Vagina (tissue), 2 donors: ENCODE measurements at places on chromosomes 3 and 15.

- no peak for DNase-seq
These were observed 79.4 kb downstream of the PEX5L start for GRCh38 chr3:179957264-179957845.

DNA sequence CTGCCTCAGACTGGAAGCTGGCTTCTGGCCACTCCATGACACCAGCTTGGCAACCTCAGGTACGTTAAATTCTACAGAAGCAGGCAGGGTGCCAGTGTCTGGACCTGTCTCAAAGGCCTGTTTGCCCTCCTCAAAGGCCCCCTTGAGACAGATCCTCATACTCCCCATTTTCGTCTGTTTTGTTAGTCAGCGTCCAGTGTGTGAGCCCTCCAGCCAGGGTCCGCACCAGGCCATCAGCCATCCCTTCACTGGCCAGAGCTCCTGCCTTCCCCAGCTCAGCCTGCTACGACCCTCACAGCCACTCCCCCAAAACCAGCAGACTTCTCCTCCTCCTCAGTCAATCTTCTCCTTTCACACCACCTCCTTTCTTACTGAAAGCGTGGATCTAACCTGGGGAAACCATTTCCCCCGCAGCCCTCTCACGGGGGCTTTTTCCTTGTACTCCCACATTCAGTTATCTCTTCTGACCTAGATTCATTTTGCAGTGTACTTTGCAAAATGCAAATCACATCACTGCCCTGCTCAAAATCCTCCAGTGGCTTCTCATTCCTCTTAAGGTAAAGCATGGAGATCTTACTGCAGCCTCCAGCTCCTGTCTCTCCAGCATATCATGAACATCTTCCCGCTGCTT lies 66.1 kb upstream of the CTDSPL start:
- DNase-seq, result peak; percentile 49

- DNase-seq, result no peak
These were observed 85.3 kb upstream of the CLDN18 start for GRCh38 chr3:137924628-137925027.

DNA sequence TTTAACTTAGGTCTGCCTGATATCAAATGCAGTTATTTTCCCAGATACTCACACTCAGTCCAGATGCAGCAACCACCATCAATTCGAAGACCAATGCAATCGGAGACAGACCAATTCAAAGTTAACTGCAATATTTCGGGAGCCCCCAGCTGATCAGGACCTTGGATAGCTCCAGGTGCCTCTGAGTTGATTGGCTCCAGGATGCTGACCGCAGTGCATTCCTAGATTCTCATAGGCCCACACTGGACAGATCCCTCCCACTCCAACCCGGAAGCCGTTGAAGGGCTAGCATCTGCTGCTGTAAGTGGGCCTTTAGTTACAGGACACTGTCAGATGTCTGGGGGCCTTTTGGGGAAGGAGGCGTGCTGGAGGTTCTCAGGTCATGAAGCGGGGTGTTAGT lies 89.5 kb upstream of the ATP2B2 start:
- DNase-seq, result no peak

DNA sequence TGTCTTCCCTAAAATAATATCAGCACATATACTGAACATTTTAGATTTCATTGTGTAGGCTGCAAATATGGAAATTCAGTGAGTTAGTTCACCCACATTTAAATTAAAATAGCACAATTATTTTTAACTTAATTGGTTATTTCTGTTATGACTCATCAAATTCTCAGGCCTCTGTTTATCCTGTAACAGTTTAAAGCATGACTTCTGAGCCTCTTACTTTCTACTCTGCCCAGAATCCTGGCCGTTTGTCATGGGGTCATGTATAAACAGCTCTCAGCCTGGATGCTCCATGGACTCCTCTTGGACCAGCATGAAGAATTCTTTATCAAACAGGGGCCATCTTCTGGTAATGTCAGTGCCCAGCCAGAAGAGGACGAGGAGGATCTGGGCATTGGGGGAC lies 12.2 kb downstream of the TUBGCP4 start:
- no peak for DNase-seq

GRCh38 chr15:73628976-73629797 lies 4.0 kb downstream of the NPTN start:
- DNase-seq, result no peak

- no peak for DNase-seq
These were observed 22.5 kb downstream of the POPDC2 start for GRCh38 chr3:119637679-119638477.

DNA sequence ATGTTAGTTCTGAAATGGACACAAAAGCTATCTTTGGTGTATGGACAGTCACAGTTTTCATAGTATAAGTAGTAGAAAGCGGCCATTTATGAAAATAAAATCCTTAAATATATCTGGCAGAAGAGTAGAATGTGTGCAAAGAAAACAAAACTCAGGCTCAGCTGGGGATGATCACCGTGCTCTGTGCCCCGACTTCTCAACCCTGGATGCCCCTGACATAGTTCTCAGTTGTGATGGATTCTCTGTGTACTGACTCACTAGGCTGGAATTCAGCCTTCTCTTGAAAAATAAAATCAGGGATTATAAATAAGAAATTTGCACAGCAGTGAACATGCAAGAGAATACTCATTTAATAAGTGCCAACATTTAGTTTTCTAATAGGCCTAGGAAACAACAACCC lies 925.1 kb upstream of the NR2F2 start:
- DNase-seq, result no peak

DNA sequence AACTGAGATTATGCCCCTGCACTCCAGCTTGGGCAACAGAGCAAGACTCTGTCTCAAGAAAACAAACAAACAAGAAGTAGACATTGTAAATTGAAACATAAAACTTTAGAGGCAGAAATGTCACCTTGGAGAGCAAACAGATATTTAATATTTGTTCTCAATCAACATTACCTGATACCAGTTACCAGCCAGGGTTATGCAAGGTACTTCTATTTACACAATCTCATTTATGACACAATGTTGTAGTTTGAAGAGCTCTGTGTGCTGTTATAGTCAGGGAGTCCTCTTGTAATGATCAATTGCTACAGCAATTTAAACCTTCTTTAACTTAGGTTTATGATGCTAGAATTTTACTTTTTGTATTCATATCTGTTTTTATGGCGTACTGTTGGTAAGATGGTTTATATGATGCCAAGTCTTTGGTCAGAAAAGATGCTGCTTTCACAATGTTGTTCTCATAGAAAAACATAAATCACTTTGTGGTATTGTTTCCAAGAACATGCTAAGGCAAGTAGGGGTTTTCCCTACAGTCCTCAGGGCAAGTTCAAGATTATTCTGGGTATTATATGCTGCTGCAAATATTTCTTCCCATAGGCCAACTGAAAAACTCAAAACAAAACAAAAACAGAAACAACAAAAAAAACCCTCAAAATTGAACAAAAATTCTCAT lies 173.5 kb downstream of the TNIK start:
- no peak for DNase-seq

- no peak for DNase-seq
These were observed 17.3 kb downstream of the ZDHHC19 start for GRCh38 chr3:196193736-196194541.

DNA sequence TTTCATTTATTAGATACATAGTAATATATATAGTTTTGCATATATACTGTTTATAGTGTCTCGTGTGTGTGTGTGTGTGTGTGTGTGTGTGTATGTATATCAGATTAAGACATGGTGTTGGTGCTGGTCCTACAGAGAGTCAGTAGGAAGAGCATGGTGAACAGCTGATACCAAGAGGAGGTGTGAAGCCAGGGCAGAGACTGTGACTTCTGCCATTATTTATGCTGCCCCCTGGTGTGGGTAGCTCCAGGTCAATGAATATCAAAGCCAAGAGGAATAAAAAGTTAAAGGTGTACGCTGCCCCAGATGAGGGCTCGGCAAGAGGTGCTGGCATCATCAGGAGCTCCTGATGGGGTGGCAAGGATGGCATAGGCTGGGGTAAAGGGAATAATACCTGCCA lies 299.5 kb upstream of the RASGRP1 start:
- DNase-seq, result no peak

DNA sequence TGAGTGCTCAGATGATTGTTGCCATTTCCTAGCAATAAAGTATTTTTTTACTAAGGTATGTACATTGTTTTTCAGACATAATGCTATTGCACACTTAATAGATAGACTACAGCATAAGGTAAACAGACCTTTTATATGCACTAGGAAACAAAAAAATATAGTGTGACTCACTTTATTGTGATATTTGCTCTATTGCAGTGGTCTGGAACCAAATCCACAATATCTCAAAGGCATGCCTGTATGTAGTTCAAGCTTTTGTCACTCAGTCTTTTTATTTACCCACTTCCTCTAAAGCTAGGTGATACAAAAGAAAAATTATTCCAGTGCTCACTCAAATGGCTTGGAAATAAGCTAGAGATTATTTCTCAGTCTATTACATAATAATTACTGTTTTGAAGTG lies 209.9 kb upstream of the VEPH1 start:
- DNase-seq, result no peak

- no peak for DNase-seq
These were observed 260.3 kb upstream of the TPM1 start for GRCh38 chr15:62782071-62782841.

GRCh38 chr3:47057212-47057671 lies 77.8 kb downstream of the NBEAL2 start:
- DNase-seq, result no peak

DNA sequence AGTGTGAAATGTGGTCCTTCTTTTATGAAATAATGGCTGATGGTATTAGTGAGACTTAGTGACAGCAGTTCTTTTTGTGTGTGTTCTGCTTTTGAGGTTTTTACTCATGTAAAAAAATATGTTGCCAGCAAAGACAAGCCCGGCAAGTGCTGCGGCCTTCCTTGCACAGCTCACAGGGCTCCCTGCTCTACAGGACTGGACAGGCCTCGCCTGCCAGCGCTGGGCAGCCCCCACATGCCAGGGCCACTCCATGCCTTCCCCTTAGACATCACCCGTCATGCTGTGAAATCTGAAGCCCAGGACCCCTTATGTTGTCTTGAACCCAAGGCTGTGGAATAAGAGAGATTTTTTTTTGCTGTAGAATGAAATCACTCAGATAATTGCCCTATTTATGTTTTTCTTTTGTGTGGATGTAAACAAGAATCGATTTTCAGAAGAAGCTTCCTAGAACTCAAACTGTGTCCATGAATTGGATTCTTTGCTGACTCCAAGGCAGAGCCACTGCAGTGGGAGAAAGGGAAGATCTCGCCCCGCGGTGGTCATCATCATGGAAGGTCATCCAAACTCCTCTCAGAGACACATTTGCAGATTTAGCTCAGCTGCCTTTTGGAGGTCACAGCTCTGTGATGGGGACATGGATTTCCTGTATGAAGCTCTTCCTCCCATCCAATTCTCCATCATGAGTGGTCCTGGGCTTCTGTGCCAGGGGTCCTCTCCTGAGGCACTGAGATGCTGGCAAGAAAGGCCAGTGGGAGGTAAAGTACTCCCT lies 150.8 kb downstream of the ATP10A start:
- DNase-seq, result no peak

- DNase-seq, result no peak
These were observed 9.3 kb upstream of the TOPAZ1 start for GRCh38 chr3:44232407-44232806.

DNA sequence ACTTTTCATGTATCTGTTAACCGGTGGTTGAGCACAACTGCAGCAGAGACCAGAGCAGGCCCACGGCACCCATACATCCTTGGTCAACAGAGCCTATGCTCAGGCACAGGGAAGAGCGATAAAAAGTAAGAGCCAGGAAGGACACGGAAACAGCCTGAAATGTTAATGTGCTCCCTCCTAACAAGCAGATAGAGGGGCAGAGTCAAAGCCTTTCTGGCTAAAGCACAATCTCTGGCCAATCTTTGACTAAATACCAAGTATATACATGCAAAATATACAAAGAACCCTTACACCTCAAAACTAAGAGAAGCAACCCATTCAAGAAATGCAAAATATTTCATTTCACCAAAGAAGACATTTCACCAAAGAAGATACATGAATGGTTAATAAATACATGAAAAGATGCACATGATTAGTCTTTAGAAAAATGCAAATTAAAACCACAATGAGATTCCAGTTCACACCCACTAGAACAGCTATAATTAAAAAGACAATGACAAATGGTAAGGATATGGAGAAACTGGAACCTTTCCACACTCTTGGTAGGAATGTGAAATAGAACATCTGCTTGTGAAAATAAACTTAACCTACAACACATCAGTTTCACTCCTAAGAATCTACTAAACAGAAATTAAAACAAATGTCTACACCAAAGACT lies 88.0 kb downstream of the OSBPL10 start:
- DNase-seq, result no peak

- DNase-seq, result no peak
These were observed 15.4 kb upstream of the RFC4 start for GRCh38 chr3:186821429-186822387.

DNA sequence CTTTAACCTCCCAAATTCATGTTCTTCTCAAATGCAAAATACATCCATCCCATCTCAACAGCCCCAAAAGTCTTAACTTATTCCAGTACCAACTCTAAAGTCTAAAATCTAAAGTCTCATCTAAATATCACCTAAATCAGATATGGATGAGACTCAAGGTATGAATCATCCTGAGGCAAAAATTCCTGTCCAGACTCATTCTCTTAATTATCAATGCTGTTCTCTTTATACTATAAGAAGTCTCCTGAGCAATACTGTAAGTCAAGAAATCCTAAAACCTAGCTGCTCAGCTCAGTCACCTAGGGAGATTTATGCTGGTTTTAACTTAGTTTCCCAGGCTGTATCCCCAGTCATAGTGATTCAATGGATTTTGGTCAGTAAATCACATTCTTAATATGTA lies 11.1 kb downstream of the RAD18 start:
- no peak for DNase-seq

DNA sequence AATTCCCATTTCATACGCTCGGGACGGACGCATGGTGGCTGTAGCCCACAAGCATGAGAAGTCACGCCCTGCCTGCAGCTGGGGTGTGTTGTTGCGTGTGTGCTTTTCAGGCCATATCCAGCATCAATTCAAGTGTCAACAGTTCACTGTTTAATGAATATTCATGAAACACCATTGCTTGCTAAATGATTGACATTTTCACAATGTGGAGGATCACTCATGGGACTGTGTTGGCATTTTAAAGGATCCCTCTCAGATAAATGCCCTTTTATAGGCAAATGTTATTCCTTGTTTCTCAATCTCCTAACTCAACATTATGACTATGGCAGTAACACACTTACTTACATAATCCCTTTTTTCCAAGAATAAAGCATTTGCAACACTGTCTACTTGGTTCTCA lies 511.3 kb downstream of the GABRG3 start:
- DNase-seq, result no peak

GRCh38 chr3:188421836-188422540 lies 268.0 kb downstream of the LPP start:
- no peak for DNase-seq

GRCh38 chr3:47014036-47014435 lies 34.6 kb downstream of the NBEAL2 start:
- DNase-seq, result no peak
